ENCODE measurements at places on chromosomes 1 and 21.
A peak's percentile ranks its signal among the peaks of the same experiment; 100 is the strongest.

GRCh38 chr1:221602830-221603229 is 139.1 kb downstream of the DUSP10 start:
- no peak for DNase-seq

DNA sequence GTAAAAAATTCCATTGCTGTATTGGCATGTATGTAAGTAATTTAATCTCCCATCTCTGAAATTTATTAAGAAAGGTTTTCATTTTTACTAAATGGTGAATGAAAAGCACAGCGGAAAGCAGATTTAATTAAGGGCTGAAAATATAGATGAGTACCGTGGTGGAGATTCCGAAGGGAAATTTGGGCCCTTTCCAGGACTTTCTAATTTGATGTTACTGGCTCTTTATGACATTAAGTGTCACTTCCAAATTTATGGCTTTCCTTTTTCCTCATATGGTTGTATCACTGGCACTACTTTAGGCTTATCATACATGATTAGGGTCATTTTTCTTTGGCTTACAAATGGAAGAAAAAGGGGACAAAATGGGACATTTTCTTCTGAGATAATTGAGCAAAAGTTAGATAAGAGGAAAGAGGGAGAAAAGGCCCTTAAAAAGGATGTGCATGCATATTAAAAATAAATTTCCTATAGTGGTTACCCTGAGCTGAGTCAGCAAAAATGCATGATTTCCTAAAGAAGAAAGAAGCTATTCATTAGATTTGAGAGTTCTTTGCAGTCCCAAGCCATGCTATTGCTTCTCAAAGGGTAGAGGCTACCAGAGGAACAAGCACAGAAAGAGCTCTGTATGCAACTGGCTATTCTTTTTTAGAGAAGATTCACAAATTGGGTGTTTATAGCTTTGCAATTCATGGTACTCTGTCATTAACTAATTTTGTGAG is 74.9 kb upstream of the CNIH3 start:
- no peak for DNase-seq

- no peak for DNase-seq
Measured at GRCh38 chr1:3069491-3070308, 697 bp downstream of the PRDM16 start.

DNA sequence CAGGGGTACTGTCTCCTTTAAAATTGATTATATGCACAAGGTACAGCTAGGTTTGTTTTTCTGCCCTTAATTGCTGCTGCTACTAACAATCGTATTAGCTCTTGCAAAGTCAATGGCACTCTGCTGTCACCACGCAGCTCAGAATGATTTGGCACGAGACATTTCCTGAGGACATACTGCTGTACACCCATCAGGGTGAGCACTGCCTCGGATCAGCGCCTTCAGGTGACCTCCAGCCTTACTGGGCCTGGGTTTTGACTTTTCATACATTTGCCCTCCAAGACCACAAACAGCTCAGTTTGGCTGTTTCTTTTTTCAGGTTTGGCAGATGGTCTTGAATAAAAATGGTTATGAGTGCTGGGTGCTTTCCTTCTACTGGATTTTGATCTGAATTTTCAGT is 110.9 kb downstream of the NTPCR start:
- no peak for DNase-seq

GRCh38 chr1:145927916-145928643 is 796 bp upstream of the RBM8A start:
- DNase-seq, result no peak

DNA sequence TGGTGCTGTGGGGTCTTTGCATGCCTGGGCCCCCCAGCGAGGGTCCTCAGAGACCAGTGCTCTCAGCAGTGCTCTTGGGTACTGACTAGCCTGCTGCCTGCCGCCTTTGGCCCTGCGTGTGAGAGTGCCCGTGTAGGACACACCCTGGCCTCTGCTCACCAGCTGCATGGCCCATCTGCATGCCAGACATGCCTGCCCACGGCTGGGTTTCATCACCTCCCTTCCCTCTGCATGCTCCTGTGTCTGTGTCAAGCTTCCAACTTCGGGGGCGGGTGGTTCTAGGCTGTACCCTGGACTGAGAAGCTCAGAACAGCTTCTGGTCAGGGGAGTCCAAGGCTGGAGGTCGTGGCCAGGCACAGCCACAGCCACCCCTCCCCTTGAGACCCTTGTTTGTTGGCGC is 56.9 kb downstream of the PTPRF start:
- no peak for DNase-seq

GRCh38 chr1:147812799-147813198 is 52.4 kb upstream of the GJA5 start:
- DNase-seq, result no peak

DNA sequence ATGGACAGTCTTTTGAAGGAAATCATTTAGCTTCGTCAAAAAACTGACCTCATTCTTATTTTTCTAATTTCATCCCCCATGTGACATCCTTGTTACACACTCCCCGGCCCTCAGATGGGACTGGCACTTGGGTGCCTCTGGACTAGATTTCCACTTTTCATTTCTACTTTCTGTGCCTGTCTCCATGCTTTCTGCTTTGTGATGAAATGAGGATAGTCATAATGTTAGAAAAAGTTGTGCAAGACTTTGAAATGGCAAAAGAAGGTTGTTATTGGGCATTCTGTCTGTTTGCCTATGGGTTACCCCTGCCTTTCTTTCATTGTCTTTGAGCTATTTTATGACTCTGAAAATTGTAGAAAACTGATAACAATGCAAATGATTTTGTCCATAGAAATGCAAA is 54.9 kb downstream of the MDM4 start:
- no peak for DNase-seq

GRCh38 chr1:22545141-22545540 is 18.1 kb upstream of the EPHA8 start:
- DNase-seq, result no peak

GRCh38 chr1:235502601-235503402 is 1.4 kb downstream of the B3GALNT2 start:
- DNase-seq, result no peak

- no peak for DNase-seq
Measured at GRCh38 chr1:33459691-33460090, 12.8 kb upstream of the ZSCAN20 start.

- DNase-seq, result peak; percentile 10
Measured at GRCh38 chr1:89701746-89702241, 68.9 kb downstream of the LRRC8C start.

- no peak for DNase-seq
Measured at GRCh38 chr1:197920414-197921117, 3.4 kb downstream of the LHX9 start.

DNA sequence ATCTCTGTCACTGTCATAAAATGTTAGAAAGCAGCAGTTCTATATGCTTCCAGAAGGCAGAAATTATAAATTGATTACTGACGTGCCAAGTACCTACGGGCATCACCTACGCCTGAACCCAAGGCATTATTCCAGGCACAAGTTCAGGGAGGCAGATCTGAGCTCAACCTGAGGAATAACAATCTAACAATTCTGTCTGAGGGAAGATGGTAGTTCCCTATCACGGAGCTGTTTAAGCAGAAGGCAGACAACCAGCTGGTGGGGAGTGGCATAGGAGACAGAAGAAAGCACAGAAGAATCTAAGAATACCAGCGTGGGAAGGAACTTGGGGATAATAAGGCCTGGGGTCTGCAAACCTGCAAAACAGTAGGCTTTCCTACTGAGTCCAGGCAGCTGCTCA is 40.4 kb downstream of the SLC9A1 start:
- no peak for DNase-seq

DNA sequence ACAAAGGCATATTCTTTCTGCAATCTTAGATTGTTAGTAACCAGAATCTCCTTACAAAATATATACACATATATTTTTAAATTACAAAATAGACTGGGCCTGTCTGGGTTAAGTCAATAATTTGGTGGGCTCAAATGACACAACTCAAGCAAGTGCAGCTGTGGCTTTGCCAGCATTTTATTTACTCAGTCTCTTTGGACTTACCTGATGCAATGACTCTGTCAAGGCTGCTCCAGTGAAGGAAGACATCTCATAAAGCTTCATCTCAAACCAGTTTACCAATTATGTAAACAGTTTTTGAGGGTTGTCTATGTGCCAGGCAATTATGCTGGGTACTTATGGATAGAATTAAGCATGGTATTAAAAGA is 22.8 kb upstream of the ABCA4 start:
- DNase-seq, result no peak

DNA sequence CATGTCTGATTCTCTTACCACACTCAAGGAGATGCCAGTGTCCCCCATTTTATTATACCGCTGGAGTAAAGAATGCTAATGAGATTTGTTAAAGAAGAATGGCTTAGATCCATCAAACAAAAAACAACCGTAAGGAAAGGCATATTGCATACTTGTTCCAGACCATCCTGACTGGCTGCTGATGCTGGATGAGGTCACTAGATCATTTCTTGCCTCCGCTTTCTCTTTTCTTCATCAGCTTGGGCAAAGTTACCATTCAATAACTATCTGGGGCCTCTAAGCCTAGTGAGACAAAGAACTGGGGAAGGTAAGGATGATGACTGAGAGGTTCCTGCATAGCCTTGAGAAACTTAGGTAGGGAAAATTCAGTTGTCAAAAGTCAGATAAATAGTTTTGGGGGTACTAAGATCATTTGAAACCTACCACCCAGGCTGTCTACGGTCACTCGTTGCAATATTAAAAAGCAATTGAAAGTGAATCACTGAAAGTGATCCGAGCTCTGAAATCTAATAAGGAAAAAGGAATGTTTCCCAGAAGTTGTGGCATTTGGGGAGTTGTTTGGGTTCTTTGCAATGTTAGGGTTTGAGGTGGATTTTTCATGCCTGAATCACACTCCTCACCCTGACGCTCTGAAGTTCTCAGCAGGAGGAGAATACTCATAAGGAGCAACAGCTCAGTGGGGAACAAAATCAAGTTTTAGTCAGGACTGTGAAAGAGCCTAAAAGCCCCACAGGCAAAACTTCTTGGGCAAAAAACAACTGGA is 176.8 kb downstream of the HHIPL2 start:
- no peak for DNase-seq

DNA sequence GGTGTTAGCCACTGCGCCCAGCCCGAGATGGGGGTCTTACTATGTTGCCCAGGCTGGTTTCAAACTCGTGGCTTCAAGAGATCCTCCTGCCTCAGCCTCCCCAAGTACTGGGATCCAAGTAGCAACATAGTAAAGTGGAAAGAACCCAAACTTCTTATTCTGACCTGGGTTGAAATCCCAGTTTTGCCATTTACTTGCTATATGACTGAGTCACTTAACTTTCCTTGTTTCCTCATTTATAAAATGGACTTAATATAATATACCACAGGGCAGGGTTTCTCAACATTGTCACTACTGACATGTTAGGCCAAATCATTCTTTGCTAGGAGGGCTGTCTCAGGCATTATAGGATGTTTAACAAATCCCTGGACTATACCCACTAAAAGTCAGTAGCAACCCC is 6.7 kb downstream of the PFDN2 start:
- DNase-seq, result no peak

- DNase-seq, result no peak
Measured at GRCh38 chr1:30447701-30448100, 275.7 kb downstream of the MATN1 start.

GRCh38 chr21:39451332-39452206 is at the start of gene SH3BGR:
Gene SH3BGR, plus strand, starts transcription at chr21:39451970. Its CDS starts 127 bp downstream, at chr21:39452097.
- no peak for DNase-seq

GRCh38 chr21:46307625-46308024 is 16.0 kb downstream of the C21orf58 start:
- DNase-seq, result no peak

DNA sequence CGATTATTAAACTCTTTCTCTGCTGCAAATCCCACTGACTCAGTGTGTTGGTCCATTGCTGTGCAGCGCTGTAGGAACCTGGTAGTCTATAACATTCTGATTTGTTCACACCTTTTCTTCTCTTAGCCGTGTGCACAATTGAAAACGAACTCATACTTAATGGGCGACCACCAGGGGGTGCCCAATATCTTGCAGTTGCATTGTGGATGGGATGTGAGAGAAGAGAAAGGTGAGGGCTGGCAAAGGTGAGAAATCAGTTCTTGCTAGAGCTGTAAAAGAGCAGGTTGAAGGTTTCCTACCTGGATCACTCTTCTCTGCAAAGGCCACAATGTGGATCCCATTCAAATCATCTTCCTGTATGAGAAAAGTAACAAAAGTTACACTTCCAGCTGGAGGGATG is 51.0 kb downstream of the CASQ2 start:
- no peak for DNase-seq

GRCh38 chr1:43932786-43933385 is 715 bp upstream of the ARTN start:
- DNase-seq, result no peak

DNA sequence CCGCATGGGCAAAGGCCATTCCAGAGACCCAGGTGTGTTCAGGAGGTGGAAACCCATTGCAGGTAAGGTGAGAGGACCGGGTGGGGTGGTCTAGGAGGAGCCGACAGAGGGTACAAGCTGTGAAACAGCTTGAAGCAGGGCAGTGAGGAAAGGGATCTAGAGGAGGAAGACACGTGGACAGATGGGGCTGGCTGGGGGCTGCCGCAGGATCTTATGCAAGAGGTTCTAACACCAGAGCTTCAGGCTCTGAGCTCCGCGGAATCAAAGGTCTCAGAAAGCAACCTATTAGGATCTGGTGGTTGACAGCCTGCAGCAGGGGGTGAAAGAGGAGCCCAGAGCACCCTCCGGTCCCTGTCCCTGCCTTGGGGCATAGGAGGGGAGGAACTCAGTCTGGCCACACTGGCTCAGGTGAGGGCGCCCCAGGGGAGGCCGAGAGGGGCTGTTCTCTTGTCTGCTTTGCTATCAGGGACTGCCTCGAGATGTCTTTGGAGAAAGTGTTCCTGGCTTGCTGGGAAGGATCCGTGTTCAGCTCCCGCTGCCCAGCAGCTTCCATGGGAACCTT is 1.9 kb downstream of the TFF1 start:
- no peak for DNase-seq

DNA sequence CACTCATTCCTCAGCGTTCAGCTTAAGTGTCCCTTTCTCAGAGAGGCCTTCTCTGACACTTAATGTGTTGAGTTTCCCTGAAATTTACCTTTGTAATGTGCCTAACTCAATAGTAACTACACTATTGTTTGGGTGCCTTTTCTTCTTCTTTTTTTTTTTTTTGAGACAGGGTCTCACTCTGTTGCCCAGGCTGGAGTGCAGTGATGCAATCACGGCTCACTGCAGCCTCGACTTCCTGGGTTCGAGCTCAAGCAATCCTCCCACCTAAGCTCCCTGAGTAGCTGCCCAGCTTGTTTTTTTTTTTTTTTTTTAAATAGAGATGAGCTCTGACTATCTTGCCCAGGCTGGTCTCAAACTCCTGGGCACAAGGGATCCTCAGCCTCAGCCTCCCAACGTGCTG is 50.1 kb downstream of the ARHGEF11 start:
- DNase-seq, result no peak

DNA sequence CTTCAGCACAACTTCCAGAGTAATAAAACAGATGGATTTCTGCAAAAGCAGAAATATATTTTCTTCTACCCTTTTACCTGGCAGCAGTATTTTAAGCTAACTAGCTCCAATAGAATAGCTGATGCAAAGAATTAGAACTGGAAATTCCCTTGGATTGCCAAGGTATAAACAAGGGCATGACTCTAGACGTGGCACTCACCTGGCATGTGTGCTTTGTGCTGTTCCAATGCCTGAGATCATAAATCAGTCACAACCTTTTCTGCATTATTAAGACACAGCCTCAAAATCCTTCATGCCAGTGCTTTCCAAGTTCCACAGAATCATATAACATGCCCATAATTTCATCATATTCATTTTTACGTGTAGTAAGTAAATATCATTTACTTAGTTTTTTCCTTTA is 1048.7 kb downstream of the ADGRL2 start:
- DNase-seq, result no peak
